Right forelimb (tissue), 1 donor: ENCODE measurements at places on chromosomes 2 and 18.

- DNase-seq, result no peak
Measured at GRCh38 chr2:220450846-220451245, 823.4 kb downstream of the SLC4A3 start.

GRCh38 chr18:61891271-61891670, 1.5 kb downstream of the RNF152 start:
- DNase-seq, result no peak

DNA sequence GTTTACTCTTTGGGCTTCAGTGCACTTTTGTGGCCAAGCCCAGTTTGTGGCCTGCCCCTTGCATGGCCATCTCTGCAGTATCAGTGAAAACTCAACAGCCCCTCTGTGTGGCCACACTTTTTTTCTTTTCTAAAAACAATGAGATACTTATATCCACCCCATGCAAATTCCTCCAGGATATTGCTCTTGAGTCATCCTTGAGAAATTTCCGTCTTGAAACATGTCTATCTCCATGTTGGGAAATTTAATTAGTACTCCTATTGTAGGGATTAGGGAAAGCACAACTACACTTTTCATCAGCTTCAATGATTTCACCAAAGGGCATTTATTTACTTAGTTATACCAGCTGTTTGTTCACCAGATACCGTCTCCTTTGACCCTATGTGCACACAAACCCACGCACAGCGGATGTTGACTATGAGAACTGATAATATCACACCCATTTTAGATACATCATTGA, 993.1 kb downstream of the TSN start:
- DNase-seq, result no peak

DNA sequence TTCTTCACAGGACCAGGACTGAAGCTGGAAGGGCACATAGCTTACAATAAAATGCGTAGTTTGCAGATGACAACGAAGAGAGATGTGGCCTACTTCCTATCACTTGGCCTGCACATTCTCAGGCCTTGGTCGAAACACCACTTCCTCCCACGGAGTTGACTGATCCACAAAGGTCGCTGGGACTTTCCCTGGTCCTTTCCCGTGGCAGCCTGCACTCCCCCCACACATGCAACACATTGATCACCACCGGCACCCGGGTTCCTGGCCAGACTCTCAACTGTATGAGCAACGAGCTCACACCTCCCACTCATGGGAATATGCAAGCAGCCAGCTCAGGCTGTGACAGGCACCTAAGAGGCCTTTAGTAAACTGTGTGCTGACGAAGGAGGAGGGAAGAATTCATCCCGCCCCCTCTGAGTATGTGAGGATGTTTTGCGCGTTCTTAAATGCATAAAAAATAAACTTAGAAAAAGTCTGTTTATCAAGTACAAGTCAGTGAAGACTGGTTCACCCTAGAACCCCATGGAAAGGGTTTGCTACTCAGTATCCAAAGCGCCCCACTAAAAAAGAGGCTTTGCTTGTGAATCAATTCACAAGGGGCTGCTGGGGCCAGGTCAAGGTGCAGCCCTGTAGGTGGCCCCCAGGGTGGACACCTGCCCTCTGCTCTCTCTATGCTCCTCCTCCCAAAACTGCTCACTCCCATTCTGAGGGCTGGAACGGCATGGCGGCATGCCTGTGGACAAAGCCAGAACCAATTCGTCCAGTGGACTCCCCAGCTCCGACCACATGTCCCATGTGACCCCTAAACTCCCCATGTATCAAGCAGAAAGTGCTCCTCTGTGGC, 154.3 kb downstream of the EIPR1 start:
- no peak for DNase-seq

GRCh38 chr2:120445449-120446143, 99.7 kb downstream of the INHBB start:
- no peak for DNase-seq
